ENCODE measurements at places on chromosomes 5 and 9.
A peak's percentile ranks its signal among the peaks of the same experiment; 100 is the strongest.

- no peak overlapping the region for H3K27ac ChIP-seq
- no peaks in the 10 kb centered on the region for H3K4me1 ChIP-seq
- H3K4me3 ChIP-seq: no peak overlapping the region
- no peaks in the 10 kb centered on the region for H3K27me3 ChIP-seq
Measured at GRCh38 chr9:9631284-9631683, 981.5 kb downstream of the PTPRD start.

DNA sequence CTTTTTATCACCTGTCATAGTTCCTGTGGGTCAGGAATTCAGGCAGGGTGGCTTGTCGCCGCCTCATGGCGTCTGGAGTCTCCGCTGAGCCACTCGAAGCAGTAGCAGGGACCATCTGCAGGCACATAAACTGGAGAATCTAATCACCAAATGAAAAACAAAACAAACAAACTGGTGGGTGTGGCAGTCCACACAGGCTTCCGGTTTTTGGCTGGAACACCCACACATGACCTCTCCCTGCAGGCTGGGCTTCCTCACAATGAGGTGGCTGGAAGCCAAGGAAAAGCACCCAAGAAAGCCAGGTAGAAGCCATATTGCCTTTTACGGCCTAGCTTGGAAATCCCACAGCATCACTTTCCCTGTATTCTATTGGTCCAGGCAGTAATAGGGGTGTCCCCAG, 197.0 kb downstream of the SYK start:
- no peaks in the 10 kb centered on the region for H3K4me1 ChIP-seq
- no peak overlapping the region for H3K4me3 ChIP-seq
- H3K27ac ChIP-seq: no peak overlapping the region

DNA sequence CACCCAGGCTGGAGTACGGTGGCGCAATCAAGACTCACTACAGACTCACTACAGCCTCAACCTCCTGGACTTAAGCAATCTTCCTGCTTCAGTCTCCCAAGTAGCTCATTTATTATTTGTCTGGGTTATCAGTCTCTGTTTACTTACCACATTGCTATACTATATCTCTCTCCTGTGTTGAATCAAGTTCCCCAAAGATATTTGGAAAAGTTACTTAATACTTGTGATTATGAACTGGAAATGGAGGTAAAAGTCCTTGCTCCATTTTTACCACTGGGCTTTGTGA, 55.6 kb downstream of the ANGPTL2 start:
- H3K27ac ChIP-seq: no peak overlapping the region
- no peak overlapping the region for H3K4me3 ChIP-seq
- peaks cover 7% of the 10 kb centered on the region for H3K4me1 ChIP-seq
- H3K27me3 ChIP-seq: no peaks in the 10 kb centered on the region

- H3K27me3 ChIP-seq: peaks cover 5% of the 10 kb centered on the region
- no peaks in the 10 kb centered on the region for H3K4me1 ChIP-seq
- no peak overlapping the region for H3K4me3 ChIP-seq
- DNase-seq: no peak
- H3K36me3 ChIP-seq: no peaks in the 10 kb centered on the region
Measured at GRCh38 chr5:158382473-158382872, 523.5 kb upstream of the CLINT1 start.

GRCh38 chr9:135703726-135704125, 1.7 kb downstream of the KCNT1 start:
- no peaks in the 10 kb centered on the region for H3K4me1 ChIP-seq
- H3K36me3 ChIP-seq: no peaks in the 10 kb centered on the region

DNA sequence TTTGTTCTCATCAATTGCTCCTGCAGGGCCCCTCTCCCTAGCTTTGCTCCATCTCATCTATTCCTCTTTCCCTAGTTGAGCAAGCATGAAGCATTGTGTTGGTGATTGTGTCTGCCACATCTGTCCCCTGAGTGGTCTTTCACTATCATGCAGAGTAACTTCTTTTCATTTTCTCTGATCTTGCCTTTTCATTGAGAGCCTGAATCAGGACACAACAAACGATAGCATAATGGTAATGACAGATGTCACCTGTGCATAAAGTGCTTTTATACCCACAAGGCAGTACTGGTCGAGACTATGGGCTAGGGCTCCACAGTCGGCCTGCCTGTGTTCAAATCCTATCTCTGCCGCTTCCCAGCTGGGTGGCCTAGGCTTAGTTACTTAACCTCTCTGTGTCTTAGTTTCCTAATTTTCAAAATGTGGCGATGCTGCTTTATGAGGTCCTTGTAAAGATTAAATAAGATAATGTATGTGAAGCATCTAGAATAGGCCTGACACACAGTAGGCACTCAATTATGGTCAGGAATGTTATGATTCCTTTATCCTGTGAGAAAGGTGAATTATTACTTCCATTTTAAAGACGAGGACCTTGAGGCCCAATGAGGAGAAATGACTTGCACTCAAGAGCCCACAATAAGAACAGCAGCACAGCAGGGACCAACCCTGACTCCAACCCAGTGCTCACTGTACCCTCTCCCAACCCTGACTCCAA, 137.1 kb upstream of the ZNF618 start:
- H3K4me1 ChIP-seq: peaks cover 9% of the 10 kb centered on the region
- no peak overlapping the region for H3K27ac ChIP-seq
- H3K27me3 ChIP-seq: peaks cover 9% of the 10 kb centered on the region
- H3K36me3 ChIP-seq: no peaks in the 10 kb centered on the region
- DNase-seq: no peak
- H3K4me3 ChIP-seq: peak overlapping the region; percentile 22

DNA sequence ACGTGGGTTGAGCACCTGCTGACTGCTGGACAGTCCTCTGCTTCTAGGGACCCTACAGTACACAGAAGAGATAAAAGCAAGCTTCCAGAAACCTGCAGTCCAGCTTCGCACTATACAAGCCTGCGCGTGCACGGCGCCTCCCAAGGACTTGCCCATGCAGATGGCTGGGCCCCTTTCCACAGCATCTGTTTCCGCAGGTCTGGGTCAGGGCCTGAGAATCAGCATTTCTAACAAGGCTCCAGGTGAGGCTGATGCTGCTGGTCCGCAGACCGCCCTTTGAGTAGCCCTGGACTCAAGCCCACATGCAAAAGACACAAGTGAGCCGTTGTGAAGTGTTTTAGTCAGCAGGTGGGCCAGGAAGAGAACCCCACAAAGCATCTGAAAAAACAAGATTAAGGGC, 133.1 kb downstream of the HSD17B3 start:
- no peak for DNase-seq
- H3K4me3 ChIP-seq: no peak overlapping the region
- H3K4me1 ChIP-seq: peaks cover 44% of the 10 kb centered on the region

DNA sequence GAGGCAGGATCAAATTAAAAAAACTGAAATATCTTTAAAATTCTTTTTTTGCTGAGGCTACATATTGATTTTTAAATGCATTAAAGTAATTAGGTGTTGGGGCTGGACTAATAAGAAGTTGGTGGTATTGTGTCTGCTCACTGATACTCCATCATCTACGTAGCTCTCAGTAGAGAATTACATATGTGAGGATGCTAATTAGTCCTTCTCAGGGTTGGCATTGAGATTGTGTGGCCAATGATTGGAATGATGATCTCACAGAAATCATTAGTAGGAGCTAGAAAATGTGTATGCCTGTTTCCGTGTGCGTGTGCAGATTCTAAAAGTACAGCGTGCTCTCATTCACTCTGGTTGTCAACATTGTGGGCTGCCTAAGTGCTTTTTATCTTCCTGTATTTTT, 283.8 kb downstream of the SH3GL2 start:
- no peaks in the 10 kb centered on the region for H3K36me3 ChIP-seq
- H3K4me1 ChIP-seq: no peaks in the 10 kb centered on the region
- peaks cover 2% of the 10 kb centered on the region for H3K27me3 ChIP-seq
- no peak overlapping the region for H3K27ac ChIP-seq
- no peak for DNase-seq

- H3K27me3 ChIP-seq: peaks cover 1% of the 10 kb centered on the region
- H3K4me3 ChIP-seq: no peak overlapping the region
- no peaks in the 10 kb centered on the region for H3K36me3 ChIP-seq
- H3K4me1 ChIP-seq: no peaks in the 10 kb centered on the region
Measured at GRCh38 chr5:145350513-145350912, 484.6 kb downstream of the PRELID2 start.

GRCh38 chr5:118447350-118447749, 541.0 kb downstream of the DTWD2 start:
- no peak overlapping the region for H3K27ac ChIP-seq
- no peaks in the 10 kb centered on the region for H3K36me3 ChIP-seq
- no peaks in the 10 kb centered on the region for H3K27me3 ChIP-seq
- peaks cover 3% of the 10 kb centered on the region for H3K4me1 ChIP-seq

DNA sequence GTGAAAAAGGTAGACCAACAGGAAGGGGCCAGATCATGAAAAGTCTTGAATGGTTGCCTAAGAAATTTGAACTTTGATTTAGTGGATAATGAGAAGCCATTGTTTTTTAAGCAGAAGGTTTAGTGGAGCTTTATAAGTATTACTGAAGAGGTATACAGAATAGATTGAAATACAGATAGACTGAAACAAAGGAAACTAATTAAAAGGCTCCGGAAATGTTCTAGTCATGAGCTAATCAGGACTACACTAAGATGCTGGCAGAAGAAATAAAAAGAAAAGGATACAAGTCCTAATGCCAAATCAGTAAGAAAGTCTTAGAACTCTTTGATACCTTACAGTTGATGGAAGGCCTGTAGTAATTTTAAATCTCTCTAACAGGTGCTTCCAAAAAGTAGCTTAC, 45.7 kb upstream of the RFX3 start:
- H3K4me1 ChIP-seq: peaks cover 8% of the 10 kb centered on the region
- no peaks in the 10 kb centered on the region for H3K27me3 ChIP-seq
- no peak overlapping the region for H3K4me3 ChIP-seq
- DNase-seq: no peak
- no peak overlapping the region for H3K27ac ChIP-seq
- H3K36me3 ChIP-seq: no peaks in the 10 kb centered on the region

DNA sequence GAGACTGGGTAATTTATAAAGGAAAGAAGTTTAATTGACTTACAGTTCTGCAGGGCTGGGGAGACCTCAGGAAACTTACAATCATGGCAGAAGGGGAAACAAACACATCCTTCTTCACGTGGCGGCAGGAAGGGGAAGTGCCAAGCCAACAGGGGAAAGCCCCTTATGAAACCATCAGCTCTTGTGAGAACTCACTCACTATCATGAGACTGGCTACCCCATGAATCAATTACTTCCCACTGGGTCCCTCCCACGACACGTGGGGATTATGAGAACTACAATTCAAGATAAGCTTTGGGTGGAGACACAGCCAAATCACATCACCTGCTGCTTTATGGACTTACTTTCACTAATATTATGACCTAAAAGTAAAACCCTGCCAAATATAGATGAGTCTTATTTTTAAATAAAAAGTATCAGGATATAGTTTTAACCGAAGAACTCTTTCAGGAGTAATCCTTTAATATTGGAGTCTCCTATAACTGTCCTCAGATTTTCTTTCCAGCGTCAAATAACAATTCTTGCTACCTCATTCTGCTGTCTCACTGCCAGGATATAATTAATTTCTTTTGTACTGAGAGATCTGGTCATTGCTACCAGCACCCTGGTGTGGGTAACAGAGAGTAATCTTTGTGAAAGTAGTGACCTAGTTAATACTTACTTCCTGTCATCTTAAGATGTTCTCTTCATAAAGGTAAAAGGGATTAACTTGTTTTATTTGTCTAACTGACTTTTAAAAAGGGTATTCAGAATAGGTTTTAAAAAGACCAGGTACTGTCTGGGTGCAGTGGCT, 68.6 kb downstream of the NLN start:
- no peaks in the 10 kb centered on the region for H3K27me3 ChIP-seq
- H3K27ac ChIP-seq: peak overlapping the region; percentile 33
